ENCODE measurements at places on chromosomes 6 and 20.

DNA sequence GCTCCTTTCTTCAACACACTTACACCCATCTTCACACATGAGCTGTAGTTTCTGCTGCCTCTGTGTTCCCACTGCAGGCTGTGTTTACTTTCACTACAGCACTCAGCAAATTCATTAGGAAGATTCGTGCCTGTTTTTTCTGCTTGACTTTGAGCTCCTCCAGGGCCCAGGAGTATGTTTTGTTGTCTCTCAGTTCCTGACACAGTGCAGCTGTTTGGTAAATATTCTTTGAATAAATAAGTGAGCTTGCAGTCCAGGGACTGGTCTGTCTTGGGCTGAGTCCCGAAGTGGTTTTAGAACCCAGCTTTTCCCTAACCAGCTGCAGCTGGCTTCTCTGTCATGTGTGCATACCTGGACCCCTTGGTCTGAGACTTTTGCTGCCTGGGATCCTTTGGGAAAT lies 46.6 kb upstream of the CCN6 start:
- DNase-seq, result no peak

DNA sequence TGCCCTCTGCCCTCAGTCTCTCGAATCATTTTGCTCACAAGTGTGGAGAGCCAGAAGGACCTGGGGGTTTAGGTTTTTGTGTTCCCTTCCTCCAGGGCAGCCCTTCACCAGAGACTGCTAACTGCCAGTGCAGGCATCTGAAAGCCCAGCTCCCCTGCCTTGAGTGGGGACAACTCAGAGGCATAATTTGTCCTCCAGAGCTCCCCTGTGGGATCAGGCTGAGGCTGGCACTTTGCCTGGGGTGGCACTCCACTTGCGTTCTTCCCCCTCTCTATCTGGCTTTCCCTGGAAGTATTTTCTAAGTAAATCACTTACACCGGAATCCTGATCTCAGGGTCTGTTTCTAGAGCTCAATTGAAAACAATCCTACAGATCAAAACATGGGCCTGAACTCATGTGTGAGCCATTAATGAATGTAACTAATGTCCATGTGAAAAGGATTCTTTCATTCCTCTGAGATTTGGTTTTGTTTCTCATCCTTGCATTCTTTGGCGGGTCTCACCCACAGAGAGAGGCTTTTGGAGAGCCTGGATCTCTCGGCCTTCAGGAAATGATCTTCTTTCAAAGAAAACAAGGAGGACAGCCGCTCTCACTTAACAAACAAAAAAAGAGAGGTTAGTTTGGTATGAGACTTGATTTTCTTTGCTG lies 125.7 kb upstream of the RIPOR2 start:
- no peak for DNase-seq

DNA sequence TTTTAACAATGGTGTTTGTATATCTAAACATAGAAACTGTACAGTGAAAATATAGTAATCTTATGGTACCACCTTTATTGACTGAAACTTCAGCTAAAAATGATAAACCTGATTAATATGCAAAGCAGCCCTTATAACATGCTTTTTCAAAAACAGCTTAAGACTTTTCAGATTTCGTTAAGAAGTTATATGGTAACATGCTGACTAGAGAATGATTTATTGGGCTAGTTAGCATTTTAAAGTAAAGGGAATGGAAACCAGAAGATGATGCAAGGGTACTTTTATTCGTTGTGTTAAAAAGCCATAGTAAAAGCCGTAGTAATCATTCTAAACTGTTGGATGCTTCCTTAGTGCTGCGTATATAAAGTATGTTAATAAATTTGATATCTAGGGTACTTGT lies 50.5 kb downstream of the CBFA2T2 start:
- no peak for DNase-seq

- no peak for DNase-seq
Measured at GRCh38 chr20:59738851-59739250, 134.5 kb downstream of the PHACTR3 start.

DNA sequence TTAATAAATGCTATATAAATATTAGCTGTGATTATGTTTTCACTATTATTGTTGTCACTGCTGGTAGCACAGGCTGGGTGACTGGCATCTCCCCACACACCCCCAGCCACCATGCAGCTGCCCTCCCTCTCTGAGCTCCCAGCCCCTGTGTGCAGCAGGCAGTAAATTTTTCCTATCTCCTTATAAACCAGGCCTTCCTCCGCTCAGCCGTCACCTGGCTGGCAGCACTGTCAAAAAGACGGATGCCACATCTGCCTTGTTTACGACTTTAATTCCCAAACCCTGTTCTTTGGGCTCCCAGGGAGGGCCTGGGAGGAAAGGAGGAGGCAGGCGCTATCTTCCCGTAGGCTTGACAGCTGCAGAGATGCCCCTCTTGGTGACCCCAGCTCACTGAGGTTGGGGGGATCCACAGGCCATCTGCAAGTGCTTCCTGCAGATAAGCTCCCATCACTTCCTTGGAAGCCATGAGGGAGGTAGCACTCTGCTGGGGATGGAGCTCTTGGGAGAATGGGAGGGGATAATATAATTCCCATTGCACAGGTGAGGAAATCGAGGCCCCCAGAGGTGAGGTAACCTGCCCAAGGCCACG lies 94.5 kb downstream of the GRM4 start:
- DNase-seq, result no peak

DNA sequence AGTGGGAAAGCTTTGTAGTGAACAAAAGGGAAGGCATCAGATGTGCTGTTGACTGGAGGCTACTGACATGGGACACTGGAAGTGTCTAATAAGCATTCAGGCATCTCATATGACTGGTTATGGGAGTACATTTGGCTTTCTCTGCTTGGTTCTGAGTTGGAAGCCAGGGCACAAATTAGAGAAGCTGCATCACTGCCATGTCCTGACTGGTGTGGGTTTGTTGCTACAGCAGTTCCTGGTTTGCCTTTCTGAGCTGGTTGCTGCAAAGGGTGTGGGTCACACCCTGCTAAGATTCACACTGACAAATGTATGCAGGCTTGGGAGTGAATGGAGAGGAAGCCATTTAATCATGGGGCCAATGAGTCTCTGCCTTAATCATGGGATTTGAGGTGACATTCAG lies 36.2 kb upstream of the NANP start:
- DNase-seq, result no peak

DNA sequence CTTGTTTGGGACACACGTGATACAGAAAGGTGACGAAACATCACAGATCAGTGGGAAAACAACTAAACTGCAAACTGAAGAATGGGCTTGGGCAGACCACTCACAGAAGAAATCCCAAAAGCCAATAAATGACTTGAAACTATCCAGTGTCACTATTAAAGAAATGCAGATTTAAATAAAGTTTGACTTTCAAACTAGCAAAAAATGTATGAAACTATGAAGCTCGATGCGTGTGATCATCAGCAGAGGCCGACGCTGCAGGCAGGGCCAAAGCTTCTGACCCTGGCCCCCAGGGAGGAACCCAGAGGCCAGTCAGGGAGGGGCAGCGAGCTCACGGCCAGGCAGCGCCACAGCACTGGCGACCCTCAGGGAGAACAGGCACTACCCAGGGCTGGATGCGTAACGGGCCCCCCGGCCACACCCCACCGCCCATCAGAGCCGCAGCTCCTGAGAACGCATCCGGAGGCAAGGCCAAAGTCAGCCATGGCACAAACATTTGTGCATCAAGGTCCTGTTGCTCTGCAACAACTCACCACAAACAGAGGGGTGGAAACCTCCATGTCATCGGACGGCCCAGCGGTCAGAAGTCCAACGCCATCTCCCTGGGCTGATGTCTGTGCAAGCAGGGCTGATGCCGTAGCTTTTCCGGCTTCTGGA lies 94.1 kb downstream of the YTHDF1 start:
- no peak for DNase-seq

All from caudate nucleus (tissue), 63 donors.